ENCODE measurements at places on chromosomes 6 and 20.
A peak's percentile ranks its signal among the peaks of the same experiment; 100 is the strongest.

DNA sequence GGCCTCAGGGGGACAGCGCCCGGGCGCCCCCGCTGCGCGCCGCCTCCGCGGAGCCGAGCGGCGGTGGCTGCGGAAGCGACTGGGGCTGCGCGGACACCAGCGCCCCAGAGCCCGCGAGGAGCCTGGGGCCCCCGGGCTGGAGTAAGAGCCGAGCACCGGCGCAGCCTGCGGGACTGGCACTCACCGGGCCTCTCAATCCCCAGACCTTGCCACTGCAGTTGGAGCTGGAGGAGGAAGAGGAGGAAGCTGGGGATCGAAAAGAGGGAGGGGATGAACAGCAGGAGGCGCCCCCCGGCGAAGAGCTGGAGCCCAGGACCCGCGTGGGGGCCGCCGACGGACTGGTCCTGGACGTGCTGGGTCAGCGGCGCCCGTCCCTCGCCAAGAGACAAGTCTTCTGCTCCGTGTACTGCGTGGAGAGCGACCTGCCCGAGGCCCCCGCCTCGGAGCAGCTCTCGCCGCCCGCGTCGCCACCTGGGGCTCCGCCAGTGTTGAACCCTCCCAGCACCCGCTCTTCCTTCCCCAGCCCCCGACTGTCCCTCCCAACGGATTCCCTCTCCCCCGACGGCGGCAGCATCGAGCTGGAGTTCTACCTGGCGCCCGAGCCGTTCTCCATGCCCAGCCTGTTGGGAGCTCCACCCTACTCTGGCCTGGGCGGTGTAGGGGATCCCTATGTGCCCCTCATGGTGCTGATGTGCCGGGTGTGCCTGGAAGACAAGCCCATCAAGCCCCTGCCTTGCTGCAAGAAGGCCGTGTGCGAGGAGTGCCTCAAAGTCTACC lies 590 bp downstream of the RNF217 start:
- DNase-seq, result peak; percentile 34

DNA sequence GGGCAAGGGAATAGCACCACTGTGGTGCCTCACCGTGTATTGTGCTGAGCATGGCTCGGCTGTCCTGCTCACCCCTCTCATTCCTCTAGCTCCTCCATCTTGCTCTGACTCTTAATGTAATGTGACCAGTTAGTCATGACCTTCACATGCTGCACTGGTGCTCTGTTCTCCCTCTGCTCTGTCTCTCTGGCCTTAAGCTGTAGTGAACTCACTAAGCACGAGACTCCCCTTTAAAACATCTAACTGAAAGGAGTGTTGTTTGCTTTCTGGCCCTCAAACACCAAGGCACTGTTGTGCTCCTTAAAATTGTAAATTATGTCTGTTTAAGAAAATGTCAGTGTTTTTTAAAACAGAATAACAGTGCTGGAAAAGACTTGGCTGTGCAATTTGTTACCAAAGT lies 140.4 kb downstream of the HDGFL1 start:
- DNase-seq, result no peak

- peak; percentile 22 for DNase-seq
Observed at GRCh38 chr6:36823421-36824096, 15.7 kb downstream of the CPNE5 start.

- DNase-seq, result peak; percentile 14
Observed at GRCh38 chr6:83592770-83593394, 80.5 kb downstream of the PRSS35 start.

GRCh38 chr20:33791959-33792597 lies 19.1 kb upstream of the CHMP4B start:
- peak; percentile 52 for DNase-seq

DNA sequence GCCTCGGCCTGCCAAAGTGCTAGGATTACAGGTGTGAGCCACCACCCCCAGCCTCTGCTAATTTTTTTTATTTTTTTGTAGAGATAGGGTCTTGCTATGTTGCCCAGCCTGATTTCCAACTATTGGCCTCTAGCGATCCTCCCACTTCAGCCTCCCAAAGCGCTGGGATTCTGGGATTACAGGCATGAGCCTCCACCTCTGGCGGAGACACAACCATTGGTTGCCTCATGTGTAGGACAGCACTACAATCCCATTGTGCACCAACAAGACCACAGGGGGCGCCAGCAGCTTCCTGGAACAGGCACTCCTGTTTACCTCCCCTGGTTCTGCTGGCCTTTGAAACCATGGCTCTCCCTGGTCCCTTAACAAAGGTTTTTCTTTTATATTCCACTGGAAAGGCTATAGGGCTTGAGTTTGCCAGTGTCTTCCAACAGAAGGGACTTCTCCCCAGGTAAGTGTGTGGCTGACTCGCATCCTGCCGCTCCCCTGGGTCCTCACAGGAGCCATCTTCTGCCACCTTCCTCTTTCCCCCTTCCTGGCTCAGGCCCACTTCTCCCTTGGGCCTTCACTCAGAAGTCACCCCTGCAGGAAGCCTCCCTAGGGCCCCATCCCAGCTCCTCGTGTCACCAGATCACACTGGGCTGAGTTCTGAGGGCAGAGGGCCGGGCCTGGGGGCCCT lies 39.2 kb upstream of the TLDC2 start:
- DNase-seq, result no peak

GRCh38 chr6:158290659-158291058 lies 21.6 kb upstream of the TULP4 start:
- DNase-seq, result no peak

DNA sequence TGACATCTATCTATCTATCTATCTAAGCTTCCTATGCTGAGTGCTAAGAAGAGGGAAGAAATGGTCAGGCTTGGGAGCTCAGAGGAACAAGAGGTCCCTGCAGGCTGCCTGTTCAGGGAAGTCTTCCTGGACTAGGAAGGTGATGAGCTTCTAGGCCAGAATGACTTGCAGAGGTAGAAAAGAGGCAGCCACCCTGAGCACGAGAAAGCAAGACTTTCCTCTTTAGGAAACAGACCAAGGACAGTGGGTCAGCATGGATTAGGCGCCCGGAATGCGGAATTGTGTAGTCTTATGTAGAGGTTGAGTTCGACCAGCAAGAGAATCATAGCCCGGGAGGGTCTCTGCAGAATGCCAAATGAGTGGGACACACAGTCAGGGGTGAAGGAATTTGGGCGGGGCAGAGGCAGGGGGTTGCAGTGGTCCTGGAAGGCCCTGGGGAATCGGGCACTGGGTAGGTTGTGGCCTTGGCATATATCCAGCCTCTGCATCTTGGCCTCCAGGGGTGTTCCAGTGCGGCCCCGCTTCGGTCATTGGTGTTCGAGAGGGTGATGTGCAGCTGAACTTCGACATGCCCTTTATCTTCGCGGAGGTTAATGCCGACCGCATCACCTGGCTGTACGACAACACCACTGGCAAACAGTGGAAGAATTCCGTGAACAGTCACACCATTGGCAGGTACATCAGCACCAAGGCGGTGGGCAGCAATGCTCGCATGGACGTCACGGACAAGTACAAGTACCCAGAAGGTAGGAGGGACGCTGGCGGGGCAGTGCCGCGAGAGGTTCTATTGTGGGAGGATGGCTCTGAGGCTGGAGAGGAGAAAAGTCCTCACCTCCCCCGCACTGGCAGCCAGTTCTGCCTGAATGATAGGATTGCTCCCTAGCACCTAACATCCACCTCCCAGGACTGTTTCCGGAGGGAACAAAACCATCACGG lies 32.1 kb downstream of the TGM3 start:
- no peak for DNase-seq

GRCh38 chr6:121816361-121816760 lies 380.9 kb downstream of the GJA1 start:
- no peak for DNase-seq

DNA sequence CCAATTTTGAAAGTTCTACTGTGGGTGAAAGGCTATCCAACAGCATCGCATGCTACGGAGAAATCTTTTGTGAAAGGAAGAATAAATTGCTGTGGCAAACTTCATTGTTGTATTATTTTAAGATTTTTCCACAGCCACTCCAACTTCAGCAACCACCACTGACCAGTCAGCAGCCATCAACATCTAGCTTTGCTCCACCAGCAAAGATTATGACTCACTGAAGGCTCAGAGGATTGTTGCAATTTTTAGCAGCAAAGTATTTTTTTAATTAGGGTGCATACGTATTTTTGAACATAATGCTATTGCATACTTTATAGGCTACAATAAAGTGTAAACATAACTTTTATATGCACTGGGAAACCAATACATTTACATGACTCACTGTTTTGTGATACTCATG lies 493.5 kb downstream of the TFAP2A start:
- DNase-seq, result no peak

GRCh38 chr20:51607170-51607569 lies 64.7 kb upstream of the NFATC2 start:
- DNase-seq, result no peak

GRCh38 chr20:51811042-51811355 lies 8.7 kb upstream of the SALL4 start:
- DNase-seq, result peak; percentile 11

DNA sequence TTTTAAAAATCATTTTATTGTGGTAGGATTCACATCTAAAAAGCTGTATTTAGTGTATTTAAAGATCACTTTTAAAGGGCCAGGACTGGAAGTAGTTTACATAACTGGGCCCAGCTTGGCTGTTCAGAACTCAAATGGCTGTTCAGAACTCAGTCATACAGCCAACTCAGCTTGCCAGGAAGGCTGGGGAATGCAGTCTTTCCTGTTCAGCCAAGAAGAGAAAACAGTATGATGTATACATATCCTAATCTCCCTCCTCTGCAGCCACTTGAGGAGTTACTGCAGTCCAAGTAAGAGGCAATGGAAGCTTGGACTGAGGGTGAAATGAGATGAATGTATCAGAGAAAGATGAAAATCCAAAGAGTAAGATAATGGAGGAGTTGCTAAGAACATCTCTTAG lies 24.6 kb downstream of the DSTN start:
- peak; percentile 93 for DNase-seq

DNA sequence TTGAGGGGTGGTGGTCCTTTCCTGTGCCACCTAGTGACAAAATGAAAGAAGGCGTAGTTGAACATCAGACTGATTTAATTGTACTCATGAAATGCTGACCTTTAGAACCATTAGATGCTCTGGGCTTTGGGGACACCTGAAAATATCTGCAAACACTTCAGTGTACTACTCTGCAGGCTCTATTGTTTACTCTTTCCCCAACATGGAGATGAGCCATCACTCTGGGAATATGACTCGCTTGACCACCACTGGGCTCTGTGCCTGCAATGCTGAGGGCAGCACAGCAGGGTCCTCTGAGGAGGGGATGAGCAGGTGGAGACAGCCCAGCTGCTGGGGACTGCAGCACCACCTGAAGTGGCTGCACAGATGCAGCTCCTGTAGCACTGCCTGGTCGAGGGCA lies 74.8 kb upstream of the SLC24A3 start:
- no peak for DNase-seq

DNA sequence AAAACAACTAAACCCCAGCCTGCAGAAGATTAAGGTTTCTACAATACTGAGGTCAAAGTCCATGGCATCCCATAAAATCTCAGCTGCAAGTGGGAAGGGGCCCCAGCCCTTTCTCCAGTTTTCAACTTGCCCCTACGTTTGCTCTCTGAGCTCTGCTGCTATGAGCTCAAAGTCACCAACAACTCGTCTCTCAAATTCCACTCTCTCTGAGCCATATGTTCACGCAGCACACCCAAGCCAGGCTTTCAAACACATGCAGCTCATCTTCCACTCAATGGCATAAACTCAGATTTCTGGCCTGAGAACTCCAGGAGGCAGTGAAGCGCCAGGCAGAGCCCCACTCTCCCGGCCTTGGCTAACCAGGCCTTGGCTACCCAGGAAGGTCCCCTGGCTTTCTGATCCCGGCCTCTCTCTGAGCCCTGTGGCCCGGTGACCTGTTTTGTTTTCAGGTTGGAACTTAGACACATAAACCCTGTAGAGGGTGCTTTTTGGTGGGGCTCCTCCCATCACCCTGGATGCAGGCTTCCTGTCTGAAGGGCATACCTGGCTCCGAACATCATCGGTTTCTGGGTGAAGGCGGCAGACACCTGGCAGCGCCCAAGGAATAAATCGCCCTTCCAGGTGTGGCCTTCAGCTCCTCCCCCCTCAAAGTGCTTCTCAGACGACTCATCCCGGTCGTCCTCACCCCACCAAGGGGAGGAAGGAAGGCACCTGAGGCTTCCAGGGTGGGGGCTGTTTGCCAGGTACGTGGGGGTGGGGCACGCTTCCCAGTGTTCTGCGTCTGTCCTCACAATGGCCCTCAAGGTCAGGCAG lies 12.4 kb downstream of the SLC22A23 start:
- DNase-seq, result no peak

- no peak for DNase-seq
Observed at GRCh38 chr6:137923866-137924653, 57.0 kb downstream of the TNFAIP3 start.

GRCh38 chr6:154154389-154154967 lies 115.4 kb downstream of the OPRM1 start:
- peak; percentile 87 for DNase-seq

DNA sequence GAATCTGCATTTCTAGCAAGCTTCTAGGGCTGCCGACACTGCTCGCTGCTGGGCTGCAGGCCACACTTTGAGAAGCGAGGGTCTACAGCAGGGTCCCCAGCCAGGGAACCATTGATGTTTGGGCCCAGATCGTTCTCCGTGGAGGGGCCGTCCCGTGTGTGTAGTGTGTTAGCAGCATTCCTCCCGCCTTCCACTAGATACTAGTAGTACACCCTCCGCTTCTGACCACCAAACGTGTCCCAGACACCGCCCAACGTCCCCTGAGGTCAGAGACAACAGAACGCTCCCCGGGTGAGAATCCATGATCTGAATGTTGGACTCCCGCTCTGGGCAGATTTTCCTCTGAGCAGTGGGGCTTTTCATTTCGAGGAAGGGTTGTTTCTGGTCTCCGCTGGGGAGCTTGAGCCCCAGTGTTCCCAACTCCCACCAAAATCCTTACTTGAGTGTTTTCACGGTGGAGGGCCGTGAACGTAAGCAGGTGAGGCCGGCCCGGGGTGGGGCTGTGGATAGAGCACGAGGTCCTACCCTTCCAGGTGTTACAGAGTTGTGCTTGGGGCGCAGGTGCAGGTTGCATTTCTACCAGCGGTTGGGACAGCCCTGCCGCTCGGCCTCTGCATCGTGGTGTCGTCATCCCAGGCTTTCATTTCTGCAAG lies 124.6 kb downstream of the SYCP2 start:
- no peak for DNase-seq

GRCh38 chr20:11776687-11777086 lies 141.0 kb upstream of the BTBD3 start:
- peak; percentile 8 for DNase-seq

DNA sequence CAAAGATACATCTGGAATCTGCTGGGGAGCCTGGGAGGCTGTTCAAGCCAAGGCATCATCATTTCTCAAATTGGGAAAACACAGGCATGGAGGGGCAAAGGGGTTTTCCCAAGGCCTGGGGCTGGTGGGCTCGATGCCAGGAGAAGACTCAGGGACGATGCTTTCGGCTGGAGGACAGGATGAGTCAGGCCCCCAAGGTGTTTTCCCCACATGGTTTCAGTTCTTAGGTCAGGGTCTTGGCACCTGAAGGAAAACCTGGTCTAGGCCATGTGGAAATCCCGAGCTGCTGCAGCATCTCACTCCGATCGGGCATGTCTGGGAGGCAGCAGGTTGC lies 348.1 kb downstream of the CDC5L start:
- DNase-seq, result peak; percentile 46

DNA sequence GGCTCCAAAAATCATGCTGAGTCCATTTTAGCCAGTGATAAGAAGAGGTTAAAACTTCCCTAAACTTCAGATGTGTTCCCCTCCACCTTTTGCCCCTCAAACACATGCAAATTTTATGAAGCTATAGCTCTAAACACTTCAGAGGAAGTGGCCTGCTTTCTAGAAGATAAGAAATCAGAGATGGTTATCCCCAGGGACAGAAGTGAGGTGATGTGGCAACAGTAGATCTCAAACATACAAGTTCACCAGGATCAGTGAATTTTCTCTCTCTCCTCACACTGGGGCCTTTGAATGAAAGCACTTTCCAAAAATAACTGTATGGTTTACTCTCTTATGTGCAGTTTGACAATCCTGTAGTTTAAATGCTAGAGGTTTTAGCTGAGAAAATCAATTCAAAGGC lies 332.0 kb downstream of the BTBD9 start:
- DNase-seq, result peak; percentile 17

Data from fibroblast of the aortic adventitia (primary cell).